ENCODE measurements at places on chromosomes 1 and 21. TPM values are rescaled to one million over a fixed set of nuclear protein-coding genes. Genes with fewer than 3 reads are reported as not detected.
A peak's percentile ranks its signal among the peaks of the same experiment; 100 is the strongest.

DNA sequence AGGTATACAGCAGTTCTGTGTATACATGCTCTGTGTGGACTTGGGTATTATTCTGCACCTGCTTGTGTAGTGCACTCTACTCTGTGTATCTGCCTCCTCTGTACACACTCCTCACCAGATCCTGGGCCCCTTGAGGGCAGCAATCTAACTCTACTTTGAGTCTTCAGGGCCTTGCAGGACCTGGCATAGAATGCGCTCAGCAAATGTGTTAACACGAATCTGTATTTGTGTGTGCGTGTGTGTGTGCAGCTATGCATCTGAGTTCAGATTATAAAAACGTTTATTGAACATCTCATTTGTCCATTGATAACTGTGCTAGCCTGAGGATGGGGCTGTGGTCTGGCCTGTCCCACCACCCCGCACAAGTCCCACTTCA lies 3.9 kb upstream of the MEF2D start:
- H3K4me1 ChIP-seq: peaks cover 15% of the 10 kb centered on the region
- H3K36me3 ChIP-seq: no peaks in the 10 kb centered on the region
- no peak for DNase-seq
- no peaks in the 10 kb centered on the region for H3K27me3 ChIP-seq
- H3K27ac ChIP-seq: peak overlapping the region; percentile 50

- no peaks in the 10 kb centered on the region for H3K27me3 ChIP-seq
- H3K27ac ChIP-seq: no peak overlapping the region
- no peak overlapping the region for H3K4me3 ChIP-seq
- no peaks in the 10 kb centered on the region for H3K4me1 ChIP-seq
- no peak for DNase-seq
Measured at GRCh38 chr1:170395149-170395548, 136.8 kb upstream of the GORAB start.

- H3K27ac ChIP-seq: no peak overlapping the region
- no peak for DNase-seq
- no peaks in the 10 kb centered on the region for H3K27me3 ChIP-seq
- no peak overlapping the region for H3K4me3 ChIP-seq
Measured at GRCh38 chr1:153651771-153652170, 6.7 kb upstream of the SNAPIN start.

DNA sequence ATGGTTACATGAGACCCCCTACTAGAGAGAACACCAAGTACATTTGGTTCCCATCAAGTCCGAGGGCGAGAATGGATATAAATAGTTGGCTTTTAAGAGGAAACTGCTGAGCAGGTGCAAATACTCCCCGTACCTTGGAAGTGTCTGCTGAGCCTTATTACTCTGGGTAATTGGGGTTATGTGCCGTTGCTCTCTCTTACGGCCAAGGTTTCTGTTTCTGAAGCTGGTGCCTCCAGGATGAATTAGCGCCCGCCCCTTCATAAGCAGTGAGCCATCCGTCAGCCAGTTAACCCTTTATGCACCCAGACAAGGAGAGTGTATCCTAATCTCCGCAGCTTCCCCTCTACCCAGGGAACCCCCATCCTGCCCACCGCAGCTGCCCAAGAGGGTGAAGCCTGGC lies 90.4 kb upstream of the AJAP1 start:
- no peak overlapping the region for H3K27ac ChIP-seq
- H3K4me1 ChIP-seq: no peaks in the 10 kb centered on the region

GRCh38 chr1:149942885-149943284 lies 6.2 kb upstream of the MTMR11 start:
- H3K27ac ChIP-seq: no peak overlapping the region
- DNase-seq: no peak
- no peak overlapping the region for H3K4me3 ChIP-seq
- peaks cover 13% of the 10 kb centered on the region for H3K4me1 ChIP-seq

- DNase-seq: no peak
- H3K27me3 ChIP-seq: no peaks in the 10 kb centered on the region
- H3K36me3 ChIP-seq: no peaks in the 10 kb centered on the region
- H3K27ac ChIP-seq: no peak overlapping the region
Measured at GRCh38 chr1:115301438-115302020, 36.5 kb downstream of the NGF start.

GRCh38 chr1:1274299-1274930 lies 761 bp upstream of the UBE2J2 start:
- H3K27me3 ChIP-seq: no peaks in the 10 kb centered on the region
- no peak for DNase-seq
- H3K36me3 ChIP-seq: peaks cover 29% of the 10 kb centered on the region
- no peak overlapping the region for H3K27ac ChIP-seq
- peaks cover 5% of the 10 kb centered on the region for H3K4me1 ChIP-seq

- no peaks in the 10 kb centered on the region for H3K27me3 ChIP-seq
- no peaks in the 10 kb centered on the region for H3K36me3 ChIP-seq
- no peaks in the 10 kb centered on the region for H3K4me1 ChIP-seq
Measured at GRCh38 chr1:215637041-215637573, 70.0 kb downstream of the KCTD3 start.

GRCh38 chr1:65404941-65405340 lies 15.5 kb upstream of the LEPR start:
- no peaks in the 10 kb centered on the region for H3K27me3 ChIP-seq
- H3K27ac ChIP-seq: no peak overlapping the region
- DNase-seq: no peak
- H3K4me1 ChIP-seq: peaks cover 3% of the 10 kb centered on the region

DNA sequence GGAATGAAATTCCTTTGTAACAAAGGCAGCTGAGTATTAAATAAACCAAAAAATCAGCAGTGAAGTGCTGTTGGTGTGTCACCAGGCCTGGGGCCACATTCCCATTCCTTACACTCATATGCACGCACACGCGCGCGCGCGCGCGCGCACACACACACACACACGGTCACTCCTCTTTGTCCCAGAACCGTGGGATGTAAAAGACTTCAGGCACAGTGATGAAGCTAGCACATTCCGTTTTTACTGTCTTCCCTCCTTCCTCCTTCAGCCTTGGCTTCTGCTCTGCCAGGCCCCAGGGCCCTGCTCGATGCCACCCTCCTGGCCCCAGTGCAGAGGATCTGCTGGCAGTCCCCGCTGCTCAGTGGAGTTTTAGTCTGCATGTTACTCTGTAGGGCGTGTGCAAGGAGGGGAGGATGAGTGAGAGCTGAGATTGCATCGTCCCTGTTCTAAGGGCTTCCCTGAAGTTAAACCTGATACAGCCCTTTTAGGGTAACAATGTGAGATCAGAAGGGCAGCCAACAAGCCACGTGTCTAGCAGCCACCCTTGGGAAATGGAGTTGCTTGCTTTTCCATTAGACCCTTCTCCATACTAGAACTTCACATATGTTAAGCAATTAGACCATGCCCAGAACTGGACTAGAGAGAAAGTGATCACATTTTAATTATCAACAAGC lies 71.7 kb upstream of the WDR26 start:
- no peak for DNase-seq
- H3K4me3 ChIP-seq: no peak overlapping the region
- H3K4me1 ChIP-seq: peaks cover 3% of the 10 kb centered on the region
- no peaks in the 10 kb centered on the region for H3K36me3 ChIP-seq
- no peak overlapping the region for H3K27ac ChIP-seq

GRCh38 chr21:17201741-17202260 lies 311.0 kb upstream of the CXADR start:
- H3K27me3 ChIP-seq: no peaks in the 10 kb centered on the region
- no peaks in the 10 kb centered on the region for H3K36me3 ChIP-seq
- no peak overlapping the region for H3K27ac ChIP-seq
- DNase-seq: no peak

Gene VHLL
- total RNA-seq: not detected

Gene ZBTB8OS
- total RNA-seq: 64.2 TPM

Gene KCND3
- total RNA-seq: 0.15 TPM

All from H9 (cell line).